ENCODE measurements at places on chromosomes 16 and 17.

- no peak for DNase-seq
These were observed 23.1 kb downstream of the B9D1 start for GRCh38 chr17:19339341-19339815.

- peak; percentile 56 for DNase-seq
These were observed 1.0 kb downstream of the NOG start for GRCh38 chr17:56594320-56595107.

- no peak for DNase-seq
These were observed 4.1 kb downstream of the SP6 start for GRCh38 chr17:47846716-47847340.

DNA sequence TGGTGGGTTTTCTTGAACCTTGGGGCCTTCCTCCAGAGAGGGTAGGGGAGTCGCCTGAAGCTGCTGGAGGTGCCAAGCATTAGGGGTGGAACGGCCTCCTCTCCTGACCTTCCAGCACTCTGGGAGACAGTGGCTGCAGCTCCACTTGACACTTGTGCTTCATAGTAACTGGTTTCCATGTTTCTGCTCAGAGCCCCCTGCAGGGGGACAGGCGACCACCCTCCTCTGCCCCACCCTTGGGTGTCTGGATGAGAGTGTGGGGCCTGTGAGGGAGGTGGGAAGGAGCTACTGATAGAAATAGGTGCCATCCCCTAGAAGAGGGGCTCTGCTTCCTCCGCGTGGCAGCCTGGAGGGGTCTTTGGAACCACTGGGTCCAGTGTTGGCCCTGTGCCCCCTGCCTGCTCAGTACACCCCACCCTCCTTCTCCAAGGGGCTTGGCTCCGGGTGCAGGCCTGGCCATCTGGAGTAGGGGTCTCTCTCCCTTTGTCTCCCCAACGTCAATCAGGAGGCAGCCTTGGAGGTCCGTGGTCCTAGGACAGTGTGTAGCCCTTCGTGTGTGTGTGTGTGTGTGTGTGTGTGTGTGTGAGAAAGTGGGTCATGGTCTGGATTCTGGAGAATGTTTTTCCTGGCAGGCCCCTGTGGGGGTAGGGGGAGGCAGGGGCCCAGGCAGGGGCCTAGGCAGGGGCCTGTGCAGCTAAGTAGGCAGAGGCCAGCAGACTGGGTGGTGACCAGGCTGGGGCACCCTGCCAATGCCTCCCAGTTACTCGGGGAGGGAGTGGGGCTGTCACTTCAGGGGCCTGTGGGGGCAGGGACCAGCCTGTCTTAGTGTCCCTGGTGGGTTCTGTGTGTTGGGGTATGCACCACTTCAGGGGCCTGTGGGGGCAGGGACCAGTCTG is 4.9 kb downstream of the LASP1 start:
- no peak for DNase-seq

GRCh38 chr17:10309003-10309974 is 63.5 kb downstream of the MYH13 start:
- no peak for DNase-seq

DNA sequence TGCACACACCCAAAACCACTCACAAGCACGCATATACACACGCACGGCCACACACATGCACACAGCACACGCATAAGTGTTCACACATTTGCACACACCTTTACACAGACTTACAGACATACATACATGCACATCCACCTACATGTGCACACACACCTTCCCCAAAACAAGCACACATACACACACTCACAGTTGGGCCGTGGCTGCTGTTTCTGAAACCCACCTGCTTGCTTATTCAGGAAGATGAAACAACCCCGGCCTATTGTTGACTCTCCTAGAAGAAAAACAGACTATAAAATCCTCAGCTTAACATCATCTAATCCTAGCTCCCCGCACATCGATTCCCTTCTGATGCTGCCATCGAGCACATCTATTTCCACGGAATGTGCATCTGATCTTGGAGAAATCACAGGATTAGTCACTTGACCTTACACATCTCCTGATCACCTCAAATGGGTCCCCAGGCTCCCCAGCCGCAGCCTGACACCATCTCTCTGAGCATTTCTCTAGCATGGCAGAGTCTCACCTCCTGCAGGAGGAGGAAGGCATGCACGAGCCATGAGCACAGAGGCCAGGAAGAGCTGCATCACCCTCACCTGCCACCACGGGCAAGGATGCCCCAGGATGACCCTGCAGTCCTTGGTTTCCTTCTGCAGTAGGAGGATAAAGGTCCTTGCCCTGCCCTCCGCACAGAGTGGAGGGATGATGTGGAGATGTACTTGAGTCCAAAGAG is 105.8 kb upstream of the CDH5 start:
- DNase-seq: no peak

DNA sequence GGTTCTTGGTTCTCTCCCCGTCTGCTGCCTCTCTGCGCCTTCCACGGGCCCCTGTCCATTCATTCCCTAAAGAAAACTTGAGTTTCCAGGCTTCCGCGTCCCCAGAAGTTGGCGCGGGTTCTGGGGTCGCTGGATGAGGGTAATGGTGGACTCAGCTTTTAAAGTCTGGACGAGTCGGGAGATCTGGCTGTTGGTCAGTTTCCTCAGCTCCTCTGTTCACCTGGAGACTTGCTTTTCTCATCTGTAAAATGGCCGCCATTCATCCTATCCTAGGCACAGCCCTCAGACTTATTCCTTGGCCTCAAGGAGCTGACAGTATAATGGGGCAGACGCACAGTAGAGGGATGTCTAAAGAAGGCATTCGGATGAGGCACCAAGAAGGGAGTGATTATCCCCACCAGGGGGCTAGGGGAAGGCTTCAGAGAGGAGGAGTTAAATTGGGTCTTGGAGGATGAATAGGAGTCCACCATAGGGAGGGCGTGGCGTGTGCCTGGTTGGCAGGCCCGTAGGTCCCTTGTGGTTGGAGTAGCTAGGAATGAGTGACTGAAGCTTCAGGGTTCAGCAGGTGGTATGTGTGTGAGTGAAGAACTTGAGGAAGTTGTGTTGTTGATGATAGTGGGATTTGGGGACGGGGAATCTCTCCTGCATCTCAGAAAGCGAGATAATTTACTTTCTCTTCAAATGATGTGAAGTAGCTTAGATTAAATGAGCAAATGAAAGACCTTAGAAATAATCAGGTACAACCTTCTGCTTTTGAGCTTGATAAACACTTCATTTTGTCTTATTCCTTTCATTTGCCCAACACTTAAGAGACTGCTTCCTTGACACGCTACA is 652 bp downstream of the VPS35L start:
- peak; percentile 6 for DNase-seq

- peak; percentile 65 for DNase-seq
These were observed 556 bp upstream of the SPNS1 start for GRCh38 chr16:28974007-28974436.

DNA sequence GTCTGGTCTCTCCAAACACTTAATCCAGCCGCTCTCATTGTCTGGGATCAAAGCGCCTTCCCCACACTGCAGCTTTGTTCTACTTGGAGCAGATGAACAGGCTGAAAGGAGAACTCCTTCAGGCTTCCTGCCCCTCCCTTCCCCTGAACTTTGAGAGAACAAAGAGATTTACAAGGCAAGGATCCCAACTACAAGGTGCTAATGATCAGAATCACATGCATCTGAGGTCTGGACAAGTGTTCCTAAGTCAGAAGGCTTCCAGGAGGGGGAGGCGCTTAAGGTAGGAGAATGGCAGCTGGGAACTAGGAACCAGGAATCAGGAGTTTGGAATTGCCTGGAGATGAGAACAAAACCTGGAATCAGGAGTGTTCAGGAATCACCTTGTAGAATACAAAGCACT is 606.3 kb upstream of the CDH11 start:
- DNase-seq: no peak

GRCh38 chr17:2963332-2964027 is 99.9 kb downstream of the OR1D5 start:
- DNase-seq: no peak

- DNase-seq: no peak
These were observed 15.1 kb downstream of the PRSS27 start for GRCh38 chr16:2704983-2705275.
